ENCODE measurements at places on chromosomes 4 and X. TPM values are rescaled to one million over a fixed set of nuclear protein-coding genes. Genes with fewer than 3 reads are reported as not detected.

ARX gene
- 2.5 TPM for total RNA-seq

TEC gene
- total RNA-seq, result 1.0 TPM

DNA sequence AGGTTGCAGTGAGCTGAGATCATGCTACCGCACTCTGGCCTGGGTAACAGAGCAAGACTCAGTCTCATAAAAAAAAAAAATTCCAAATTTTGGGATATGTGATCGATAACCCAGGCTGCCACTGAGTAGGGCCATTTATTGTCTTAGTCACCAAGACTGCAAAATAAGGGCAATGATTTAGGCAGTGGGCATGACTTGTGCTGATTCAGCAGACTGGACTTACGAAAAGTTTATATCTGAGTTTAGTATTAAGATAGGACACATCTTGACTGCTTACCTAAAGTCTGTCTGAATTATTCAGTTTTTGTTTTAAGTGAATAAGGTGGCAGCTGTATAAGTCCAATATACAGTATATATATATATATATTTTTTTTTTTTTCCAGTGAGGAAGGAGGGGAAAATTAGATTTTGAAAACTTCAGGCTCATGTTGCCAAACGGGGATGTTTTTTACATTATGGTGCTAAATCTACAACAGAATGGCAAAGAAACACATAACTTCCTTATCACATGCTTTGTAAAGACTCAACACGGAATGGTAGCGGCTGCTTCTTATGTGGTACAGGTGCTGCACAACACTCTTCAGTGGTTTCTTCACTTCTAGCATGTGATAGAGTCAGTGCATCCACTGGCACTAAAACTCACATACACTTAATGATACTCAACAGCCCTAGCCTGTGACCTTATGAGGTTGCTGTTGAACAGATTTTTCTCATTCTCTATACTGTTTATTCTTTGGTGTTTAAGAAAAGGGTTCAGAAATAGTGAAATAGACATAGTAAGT, 6.5 kb downstream of the TEX13D start:
- no peak for DNase-seq

GRCh38 chrX:122094611-122095010, 1047.2 kb downstream of the GLUD2 start:
- no peak for DNase-seq

DNA sequence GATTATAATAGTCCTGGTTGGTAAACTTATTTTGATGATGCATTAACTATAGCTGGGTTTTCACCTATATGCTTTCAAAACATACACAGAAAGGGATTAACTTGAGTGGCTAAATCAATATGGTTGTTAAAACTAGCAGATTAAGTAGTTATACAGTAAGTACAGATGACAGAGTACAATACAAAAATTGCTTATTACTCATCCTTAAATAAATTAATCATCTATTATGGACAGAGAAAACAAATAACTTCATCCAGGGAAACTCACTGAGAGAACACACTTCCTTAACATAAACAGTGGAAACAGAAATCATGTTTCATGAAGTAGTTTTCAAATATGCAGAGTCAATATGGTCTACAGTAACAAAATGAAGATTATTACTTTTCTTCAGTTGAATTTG, 133.4 kb downstream of the AREG start:
- DNase-seq, result no peak

ZFP92 gene
- 0.35 TPM for total RNA-seq

DNA sequence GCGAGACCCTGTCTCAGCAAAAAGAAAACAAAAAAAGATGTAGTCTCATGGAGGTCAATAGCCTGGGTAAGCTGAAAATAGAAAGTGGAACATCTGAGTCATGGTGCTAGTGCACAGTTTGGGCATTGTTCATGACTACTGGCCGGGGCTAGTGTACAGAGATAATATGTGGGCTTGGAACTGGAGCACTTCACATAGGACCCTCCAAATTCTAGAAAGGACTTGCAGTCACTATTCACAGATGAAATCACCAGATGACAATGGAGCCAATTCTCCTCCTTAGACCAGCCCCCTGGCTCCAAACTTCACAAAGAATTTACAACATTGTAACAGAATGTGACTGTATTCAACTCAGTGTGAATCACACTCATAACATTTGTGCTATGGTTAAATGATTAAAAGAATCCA, 367.8 kb upstream of the SLC7A11 start:
- no peak for DNase-seq

DNA sequence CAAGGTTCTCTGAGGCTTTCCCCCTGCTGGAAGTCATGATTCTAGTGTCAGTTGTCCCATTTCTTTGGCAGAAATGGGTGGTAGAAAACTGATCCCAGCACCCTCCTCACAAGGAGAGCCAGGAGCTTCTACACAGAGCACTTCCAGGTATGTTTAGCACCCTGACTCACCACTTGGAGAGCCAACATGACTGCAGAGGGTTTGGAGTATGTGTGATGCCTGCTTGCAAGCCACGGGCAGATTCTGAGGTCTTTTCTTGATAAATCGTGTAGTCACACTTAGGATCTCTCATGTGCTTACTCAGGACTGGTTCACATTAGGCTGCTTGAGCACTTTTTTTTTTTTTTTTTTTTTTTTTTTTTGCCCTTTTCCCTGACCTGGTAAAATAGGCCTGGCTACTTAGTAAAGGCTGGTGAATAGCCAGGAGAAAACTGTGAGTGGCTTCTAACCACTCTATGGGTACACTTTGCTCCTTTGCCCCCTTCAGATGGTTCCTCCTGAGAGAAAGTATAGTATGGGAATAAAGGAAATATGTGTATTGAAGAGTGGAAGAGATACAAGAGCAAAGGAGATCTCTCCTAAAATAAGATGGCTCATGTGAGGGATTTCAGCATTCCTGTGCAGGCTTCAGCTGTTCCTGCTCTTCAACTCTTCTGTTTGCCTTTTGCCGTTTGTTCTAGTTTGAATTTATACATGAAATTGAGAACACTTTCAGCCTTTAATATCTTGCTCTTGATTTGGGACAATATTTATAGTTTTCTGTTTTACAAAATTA, 103.6 kb downstream of the EMCN start:
- no peak for DNase-seq

- no peak for DNase-seq
Measured at GRCh38 chrX:40202456-40202855, 104.7 kb upstream of the BCOR start.

DNA sequence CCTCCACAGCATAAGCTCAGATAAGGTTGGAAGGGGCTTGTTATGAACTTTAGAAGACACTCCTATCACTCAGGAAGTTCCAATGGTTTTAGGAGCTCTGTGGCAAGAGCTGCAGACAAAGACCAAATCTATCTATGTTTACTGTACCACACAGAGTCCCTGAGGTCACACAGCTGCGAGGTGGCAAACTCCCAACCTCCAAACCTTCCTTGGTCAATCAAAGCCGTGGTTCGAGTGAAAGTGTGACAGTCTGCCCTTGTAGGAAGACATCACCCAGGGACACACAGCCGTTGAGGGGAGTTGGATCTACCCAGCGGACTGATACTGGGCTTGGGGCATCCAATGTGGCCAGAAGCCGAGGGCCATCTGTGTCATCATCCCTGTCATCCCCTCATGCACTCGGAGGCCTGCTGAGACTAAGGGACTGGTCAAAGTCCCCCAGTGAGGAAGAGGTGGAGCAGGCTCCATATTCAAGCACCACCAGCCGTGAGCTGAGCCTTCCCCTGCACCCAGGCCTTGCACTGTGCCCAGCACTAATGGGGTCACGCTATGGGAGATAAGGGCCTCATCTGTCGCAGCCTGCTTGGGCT, 26.8 kb downstream of the MAN2B2 start:
- no peak for DNase-seq

GUCY1A1 gene
- 9.6 TPM for total RNA-seq

CRLF2 gene
- not detected for total RNA-seq

GAGE12E gene
- total RNA-seq, result not detected

DNA sequence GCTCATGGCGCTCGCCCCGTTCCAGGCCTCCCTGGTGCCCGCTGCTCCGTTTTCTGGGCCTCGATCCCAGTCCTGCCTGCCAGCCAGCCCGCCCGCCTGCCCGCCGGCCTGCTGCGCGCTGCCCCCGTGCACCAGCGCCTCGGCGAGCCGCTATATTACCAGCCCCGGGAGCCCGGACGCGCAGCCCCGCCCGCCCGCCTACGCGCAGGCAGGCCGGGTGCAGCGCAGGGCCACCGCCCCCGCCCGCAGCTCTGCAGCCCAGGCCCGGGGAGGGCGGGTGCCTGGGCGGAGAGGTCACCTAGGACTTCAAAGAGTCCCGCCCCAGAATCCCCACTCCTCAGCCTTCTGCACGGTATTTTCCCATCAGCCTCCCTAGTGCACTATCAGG, at the start of gene MAOB:
MAOB (minus strand) TSS at position 157 of the 388 bp plus-strand sequence; CDS start at position 6, 151 bp downstream.
- no peak for DNase-seq
